RWPE1 (cell line): ENCODE measurements at places on chromosomes 3 and 15.

GRCh38 chr3:152416808-152417580 is 148.3 kb downstream of the MBNL1 start:
- DNase-seq: no peak

- no peak for DNase-seq
Measured at GRCh38 chr15:66707310-66708082, 5.5 kb downstream of the SMAD6 start.

DNA sequence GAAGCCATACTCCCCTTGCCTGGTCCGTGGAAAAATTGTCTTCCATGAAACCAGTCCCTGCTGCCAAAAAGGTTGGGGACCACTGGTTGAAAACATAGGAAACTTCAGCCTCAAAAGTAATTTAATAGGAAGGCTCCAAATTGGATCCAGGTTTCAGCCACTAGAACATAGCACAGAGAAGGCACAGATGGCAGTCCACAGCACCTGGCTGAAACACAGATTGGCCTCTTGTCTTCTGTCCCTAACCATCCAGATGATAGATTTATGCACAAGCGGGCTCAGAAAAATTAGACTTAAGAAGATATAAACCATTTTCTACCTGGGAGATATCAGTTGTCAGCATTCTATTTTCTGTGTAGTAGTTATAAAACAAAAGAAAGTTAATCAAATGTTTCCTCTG is 397.1 kb downstream of the CNTN4 start:
- no peak for DNase-seq

DNA sequence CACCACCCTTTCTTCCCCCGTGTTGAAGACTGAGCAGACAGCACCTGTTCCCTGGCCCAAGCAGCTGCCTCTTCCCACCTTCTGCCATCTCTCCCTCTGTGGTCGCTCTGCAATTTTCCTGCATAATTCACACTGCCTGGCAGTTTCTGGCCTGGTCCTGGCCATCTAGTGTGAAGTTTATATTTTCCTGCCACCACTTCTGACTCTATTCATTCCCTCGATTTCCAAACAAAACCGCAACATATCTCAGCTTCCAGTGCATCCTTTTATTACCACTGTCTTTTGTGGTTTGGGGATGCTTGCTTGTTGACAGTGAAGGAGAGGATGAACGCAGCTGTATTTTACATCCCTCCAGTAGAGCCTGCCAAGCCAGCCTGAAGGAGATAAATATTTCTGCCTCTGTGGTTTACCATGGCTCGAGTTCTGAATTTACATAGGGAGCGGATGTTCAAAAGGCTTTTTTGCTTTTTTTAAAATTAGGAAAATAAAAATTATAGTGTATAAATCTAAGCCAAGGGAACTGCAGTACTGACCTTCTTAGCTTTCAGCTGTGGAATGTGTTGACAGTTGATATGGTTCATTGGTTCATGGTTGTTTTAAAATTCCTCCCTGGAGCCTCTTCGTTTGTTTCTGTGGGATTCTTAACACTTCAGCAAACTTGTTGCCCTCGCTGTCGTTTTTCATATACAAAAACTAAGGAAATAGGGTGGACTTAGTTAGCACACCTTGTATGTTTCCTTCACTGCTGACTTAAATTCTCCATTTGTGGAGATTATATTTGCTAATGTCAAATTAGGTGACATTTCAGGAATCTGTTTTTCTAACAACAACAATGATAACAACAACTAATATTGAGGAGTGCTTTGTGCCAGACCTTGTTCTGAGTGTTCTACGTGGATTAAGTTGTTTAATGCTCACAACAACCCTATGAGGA is 250.5 kb downstream of the ADAMTSL3 start:
- DNase-seq: no peak

GRCh38 chr15:34708422-34708821 is 46.4 kb downstream of the GJD2 start:
- peak; percentile 52 for DNase-seq

DNA sequence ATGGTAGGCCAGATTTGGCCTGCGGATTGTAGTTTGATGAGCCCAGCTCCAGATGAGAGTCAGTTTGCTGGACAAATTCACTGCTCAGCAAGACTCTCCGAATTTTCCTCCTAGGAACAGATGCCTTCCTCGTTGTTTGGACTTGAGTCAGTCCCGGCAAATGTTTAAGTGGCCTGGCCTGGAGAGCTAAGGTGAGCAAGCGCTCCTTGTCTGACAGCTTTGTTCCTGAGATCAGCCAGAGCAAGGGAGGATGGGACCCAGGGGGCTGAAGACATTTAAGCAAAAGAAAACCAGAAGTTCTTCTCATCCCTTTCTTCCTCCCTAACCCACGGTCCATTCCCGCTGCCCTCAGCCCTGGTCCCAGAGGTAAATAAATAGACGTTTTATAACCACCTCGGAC is 40.3 kb downstream of the POLR2M start:
- no peak for DNase-seq

DNA sequence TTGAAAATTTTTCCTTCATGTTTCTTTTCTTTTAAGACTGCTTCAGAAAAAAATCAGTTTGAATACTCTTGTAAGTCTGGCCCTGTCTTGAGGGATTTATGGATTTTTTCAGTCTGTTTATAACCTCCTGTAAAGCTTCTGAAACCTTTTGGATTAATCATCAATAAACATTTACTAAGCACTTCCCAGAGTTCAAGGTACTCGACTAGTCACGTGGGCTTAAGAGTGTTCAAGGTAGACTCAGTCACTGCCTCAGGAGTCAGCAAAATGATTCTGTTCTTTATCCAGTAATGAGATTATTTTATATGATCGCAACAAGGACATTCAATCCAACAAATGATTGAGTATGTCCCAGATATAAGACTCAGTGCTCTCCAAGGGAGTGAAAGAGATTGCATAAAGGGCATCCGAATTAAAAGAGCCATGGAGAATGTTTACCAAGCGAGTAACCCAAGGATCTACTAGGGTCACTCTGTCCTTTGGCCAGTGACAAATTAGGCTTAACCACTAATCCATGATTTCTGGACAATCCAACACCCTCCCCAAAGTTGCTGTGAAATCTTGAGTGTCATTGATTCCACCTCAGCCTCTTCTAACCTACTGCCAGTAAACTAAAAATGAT is 726.6 kb upstream of the NAALADL2 start:
- DNase-seq: no peak

DNA sequence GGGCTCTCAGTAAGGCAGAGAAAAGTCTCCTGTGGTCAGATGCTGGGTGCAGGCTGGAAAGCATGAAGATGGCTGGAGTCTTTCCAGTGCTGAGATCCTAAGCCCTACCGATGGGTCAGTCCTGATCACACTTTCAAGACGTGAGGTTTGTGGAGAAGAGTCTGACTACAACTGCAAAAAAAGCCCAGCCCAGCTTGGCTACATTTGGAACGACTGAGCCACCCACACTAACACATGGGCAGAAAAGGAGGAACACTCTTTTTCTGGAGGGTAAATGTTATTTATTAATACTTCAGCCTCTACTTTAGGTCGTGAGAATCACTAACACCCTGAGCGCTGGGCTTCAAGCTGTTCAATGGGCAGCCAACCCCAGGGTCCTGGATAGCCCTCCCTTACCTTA is 22.0 kb upstream of the C3orf22 start:
- DNase-seq: no peak

DNA sequence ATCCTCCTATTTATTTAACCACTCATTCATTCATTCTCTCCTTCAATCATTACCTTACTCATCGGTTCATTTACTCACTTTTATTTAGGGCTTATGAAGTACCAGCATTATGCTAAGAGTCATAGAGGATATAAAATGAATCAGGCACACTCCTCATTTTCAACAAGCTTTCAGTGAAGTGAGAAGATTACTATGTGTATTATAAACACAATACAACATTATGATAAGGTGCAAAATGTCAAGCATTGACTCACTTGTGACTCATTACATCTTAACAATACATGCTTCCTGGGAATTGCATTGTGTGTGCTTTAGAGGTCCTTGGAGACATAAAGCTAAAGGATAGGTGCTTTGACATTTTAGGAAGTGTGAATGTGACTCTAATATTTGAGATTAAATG is 60.4 kb downstream of the PLAAT1 start:
- peak; percentile 67 for DNase-seq

DNA sequence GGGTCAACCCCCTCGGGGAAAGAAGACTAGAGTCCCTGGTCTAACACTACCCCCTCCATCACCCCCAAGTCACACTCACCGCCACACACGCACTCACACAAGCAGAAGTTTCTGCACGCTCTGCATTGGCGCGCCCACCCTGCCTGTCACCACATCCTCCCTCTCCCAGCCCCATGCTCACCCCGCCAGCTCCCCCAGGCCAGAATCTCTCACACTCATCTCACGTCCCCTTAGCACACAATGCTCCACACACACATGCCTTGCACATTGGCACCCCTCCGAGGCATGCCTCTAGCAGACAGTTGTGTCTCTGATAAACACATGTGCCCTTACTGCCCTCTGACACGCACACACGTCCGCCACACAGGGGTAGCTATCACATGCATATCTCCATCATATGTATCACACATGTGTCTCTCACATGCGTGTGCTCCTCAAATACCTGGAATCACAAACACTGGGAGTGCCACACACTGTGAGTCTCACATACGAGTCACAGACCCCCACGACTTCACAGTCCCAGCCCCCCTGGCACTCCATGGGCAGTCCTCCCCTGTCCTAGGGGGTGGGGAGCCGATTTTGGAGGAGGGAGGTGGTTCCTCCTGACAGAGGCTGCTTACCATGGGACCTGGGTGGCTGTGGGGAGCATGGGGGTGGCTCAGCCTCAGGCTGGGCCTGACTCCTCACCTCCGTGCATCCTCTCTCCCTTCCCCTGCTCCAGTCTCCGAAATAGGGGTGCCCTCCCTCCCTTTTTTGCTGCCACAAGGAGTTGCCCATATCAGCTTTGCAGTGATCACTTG is 898 bp downstream of the FBLN2 start:
- DNase-seq: no peak

DNA sequence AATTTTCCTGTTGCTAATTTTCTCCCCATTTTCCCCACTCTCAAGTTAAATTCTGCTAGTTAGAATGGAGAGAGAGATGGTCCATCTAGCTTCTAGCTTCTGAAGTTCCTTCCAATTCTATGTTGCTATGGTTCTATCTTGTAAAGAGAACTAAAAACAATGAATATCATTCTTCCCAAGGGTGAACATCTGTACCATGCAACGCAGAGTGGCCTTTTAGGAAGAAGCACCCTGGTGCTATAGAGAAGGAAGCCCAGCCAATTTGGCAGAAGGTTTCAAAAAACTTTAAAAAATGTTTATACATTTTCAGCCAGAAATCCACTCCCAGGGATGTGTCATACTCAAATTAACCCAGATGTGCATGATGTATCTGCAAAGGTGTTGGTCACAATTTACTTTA is 149.1 kb downstream of the SEMA6D start:
- no peak for DNase-seq

DNA sequence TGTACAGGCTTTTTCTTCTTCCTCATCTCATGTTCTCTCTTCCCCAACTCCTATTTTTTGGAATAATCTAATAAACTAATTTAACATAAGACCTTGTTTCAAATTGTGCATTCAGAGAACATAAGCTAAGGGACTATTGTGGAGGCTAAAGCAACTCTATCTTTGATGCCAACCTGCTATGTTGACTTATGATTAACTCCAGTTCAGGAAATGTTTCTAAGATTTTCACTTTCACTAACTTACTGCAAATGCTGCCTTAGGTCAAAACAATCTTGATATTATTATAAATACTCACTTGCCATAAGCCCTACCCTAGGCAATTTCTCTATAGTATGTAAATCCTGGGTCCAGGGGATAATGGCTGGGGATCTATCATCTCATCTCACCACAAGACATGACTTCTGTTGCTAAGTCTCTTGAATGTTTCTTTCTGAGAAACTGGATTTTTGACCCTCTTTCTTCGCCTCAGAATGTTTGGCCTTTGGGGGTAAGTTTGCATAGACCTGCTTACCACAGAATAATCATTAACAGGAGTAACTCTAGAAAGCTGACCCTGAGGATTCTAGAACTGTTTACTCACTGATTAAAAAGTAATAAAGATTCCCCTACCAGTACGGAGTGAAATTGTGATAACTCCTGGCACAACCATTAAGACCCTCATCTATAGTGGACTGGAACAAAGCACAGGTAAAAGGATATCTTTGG is 768.1 kb downstream of the GBE1 start:
- DNase-seq: no peak

- no peak for DNase-seq
Measured at GRCh38 chr3:140568842-140569520, 108.9 kb upstream of the TRIM42 start.

GRCh38 chr15:87944691-87945090 is 311.8 kb downstream of the NTRK3 start:
- no peak for DNase-seq

GRCh38 chr3:4744405-4745234 is 234.6 kb upstream of the BHLHE40 start:
- no peak for DNase-seq

- DNase-seq: peak; percentile 83
Measured at GRCh38 chr3:172096881-172097420, 57.6 kb downstream of the FNDC3B start.

DNA sequence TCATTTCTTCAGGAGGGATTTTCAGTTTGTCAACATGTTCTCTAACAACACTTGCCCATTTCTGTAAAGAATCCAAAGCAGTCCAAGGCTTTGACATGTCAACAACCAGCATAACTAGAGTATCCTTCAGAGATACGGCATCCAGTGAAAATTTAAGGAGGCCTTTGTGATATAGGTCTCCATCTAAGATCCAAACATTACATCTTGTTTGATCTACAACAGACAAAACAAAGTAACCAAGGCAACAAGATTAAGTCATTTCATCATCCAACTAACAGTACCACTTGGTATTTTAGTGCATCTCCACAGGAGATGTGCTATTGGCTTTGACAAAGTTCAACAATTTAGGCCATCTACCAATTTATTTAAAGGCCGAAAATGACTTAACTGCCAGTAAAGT is 25.8 kb downstream of the DYNC1LI1 start:
- DNase-seq: no peak

DNA sequence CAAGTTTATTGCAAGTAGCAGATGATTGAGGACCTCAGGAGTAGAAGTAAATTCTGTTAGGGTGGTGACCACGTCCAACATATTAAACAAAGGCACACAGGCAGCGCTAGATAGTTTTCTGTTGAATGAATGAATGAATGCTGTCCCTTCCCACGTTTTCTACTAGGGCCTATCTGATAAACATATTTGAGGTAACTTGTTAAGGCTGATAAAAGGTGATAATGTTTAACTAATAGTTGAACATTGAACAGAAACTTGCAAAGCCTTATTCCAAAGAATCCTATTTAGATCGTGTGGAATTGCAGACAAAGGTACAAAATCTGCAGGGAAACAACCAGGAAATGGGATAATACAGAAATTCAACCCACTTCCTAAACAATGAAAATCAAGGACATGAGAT is 559.5 kb upstream of the SEMA6D start:
- DNase-seq: no peak

GRCh38 chr15:29103824-29104565 is 165.6 kb downstream of the NSMCE3 start:
- DNase-seq: peak; percentile 63
